ENCODE measurements at places on chromosomes 7 and 10.
A peak's percentile ranks its signal among the peaks of the same experiment; 100 is the strongest.

DNA sequence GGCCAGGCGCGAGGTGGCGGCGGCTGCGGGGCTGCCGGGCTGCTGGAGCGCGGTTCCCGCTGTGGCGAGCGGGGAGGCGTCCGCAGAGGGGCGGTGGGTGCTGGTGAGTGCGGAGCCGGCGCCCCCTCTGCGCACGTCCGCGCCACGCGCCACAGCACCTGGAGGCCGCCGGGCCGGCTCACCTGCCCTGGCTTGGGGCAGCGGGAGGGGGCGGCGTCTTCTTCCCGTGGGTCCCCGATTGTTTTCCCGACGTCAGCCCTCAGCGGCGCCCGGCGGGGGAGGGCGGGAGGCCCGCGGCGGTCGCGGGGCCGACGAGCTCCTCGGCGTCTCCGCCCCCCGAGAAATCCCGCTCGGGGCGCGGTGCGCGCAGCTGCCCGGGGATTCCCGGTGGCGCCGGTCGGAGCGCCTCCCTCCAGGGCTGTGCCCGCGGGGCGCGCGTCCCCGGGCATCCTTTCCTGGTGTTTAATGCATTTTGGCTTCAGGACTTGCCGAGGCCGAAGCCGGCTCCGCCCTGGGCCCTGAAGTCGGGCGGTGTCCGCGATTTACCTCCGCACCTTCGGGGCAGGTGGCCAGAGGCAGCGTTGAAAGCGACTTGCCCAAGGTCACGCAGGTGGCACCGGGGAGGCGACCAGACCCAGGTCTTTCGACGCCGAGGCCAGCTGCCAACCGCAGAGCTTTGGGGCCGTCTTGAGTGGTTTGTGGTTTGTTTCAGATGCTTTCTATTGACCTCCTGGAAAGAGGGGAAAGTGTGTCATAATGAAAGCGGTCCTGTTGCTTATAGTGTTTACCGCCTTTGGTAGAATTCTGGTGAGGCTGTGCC lies 561 bp downstream of the PLEKHA1 start:
- DNase-seq: peak; percentile 79

DNA sequence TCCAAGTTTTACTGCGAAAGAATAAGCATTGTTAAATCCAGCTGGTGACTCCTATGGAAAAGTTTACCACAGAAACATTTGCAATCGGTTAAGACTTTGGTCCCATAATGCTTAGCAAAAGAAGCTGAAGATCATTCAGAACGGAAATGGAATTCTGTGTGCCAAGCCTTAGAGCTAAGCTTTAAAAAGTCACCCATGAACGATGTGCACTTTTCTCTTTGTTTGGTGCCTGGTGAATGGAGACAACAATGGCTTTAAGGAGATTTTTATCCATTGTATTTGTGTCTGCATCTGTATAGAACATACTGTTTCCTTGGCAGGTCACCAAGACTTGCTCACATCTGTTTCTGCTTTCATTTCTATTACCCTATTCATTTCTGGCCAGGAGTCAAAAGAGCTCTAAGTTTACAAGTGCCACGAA lies 26.3 kb upstream of the COL1A2 start:
- no peak for DNase-seq

GRCh38 chr10:61702584-61702983 lies 39.9 kb downstream of the CABCOCO1 start:
- no peak for DNase-seq

DNA sequence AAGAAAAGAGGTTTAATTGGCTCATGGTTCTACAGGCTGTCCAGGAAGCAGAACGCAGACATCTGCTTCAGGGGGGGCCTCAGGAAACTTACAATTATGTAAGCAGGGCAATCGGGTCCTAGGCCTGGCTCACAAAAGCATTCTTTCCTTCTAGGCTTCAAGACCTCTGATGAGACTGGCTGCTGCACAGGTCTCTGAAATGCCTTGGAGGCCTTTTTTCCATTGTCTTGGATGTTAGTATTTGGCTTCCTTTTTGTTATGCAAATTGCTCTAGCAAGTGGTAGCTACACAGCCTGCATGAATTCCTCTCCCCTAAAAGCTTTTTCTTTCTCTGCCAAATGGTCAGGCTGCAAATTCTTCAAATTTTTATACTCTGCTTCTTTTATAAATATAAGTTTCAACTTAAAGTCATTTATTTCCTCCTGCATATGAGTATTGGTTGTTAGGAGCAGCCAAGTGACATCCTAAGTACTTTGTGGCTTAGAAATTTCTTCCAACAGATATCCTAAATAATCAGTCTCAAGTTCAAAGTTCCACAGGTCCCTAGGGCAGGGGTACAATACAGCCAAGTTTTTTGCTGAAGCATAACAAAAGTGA lies 83.1 kb upstream of the SEMA3A start:
- no peak for DNase-seq

DNA sequence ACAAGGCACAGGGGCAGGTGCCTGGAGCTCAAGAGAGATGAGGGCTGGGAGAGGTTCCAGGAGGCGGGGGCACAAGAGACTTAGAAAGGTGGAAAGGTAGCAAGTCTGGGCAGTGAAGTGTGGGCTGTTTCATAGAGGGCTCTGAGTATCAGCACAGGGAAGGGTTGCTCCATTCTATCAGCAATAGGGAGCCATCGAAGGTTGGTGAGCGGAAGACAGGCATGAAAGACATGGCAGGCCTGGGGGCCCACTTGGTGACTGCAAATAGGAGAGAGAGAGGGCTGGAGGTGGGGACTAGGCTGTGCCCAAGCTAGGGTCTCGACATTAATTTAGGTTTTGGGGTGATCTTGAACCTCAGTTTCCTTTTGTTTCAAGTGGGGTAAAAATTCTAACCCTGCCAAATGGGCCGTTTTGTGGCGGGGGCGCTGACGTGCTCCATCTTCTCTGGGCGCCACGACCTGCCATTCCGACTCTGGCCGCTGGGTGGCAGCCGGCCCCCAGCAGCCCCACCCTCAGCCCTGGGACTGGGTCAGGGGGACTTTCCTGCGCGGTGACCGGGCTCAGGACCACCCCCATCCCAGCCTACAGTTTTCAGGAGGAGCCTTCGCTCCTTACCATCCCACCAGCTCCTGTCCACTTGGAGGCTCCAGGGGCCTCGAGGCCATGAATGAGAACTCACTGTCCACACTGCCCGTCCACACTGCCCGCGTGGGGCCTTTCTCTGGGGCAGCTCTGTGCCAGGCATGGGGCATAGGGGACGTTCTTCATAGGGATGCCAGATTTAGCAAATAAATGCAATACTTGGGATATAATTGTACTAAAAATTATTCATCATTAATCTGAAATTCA lies 37.2 kb upstream of the PCBD1 start:
- DNase-seq: peak; percentile 48

- no peak for DNase-seq
These were observed 280.1 kb upstream of the MBL2 start for GRCh38 chr10:53052521-53053164.

DNA sequence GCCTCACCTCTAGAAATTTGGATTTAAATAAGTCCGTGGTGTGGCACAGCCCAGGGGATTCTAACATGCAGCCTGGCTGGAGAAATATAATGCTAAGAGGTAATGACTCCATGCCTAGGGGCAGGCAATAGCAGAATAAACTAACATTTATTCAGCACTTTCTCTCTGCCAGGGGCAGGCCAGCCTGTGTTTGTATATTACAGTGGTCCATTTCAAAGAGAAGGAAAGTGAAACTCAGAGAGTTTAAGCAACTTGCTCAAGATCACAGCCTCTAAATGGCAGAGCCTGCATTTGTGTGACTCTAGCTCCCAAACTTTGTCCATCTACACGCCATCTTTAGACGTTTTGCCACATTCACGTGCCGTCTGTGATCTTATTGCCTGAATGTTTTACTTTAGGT lies 6.7 kb upstream of the LRRC18 start:
- DNase-seq: no peak

DNA sequence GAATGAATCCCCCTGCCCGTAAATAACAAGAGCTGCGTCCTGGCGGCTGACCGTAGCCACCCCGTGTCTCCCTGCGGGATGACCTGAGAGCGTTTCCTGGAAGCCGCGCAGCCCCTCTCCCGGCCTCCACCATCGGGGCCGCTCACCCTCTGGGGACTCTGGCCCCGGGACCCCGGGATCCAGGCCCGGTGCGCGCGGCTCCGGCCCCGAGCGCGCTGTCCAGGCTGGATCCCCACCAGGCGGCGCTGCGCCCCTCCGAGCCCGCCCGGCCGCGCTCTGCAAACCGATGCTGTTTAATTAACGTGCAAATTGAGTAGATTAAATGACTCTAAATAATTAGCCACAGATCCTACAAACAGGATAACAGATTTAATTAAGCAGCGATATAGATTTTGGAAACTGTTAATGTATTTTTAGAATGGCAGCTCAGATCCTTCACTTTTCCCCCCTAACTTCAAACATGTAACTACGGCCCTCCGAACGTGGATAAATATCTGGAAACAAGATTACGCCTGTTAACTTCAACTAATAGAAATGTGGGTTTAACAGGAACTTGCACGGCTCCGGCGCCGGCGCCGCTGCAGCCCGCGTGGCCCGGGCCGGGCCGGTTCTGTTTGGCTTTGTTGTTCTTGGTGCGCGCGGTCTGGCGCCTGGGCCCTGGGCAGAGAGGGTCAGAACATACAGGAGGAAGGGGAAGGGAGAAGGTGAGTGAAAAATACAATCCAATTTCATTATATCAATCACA lies 7.1 kb upstream of the UNCX start:
- DNase-seq: peak; percentile 32

DNA sequence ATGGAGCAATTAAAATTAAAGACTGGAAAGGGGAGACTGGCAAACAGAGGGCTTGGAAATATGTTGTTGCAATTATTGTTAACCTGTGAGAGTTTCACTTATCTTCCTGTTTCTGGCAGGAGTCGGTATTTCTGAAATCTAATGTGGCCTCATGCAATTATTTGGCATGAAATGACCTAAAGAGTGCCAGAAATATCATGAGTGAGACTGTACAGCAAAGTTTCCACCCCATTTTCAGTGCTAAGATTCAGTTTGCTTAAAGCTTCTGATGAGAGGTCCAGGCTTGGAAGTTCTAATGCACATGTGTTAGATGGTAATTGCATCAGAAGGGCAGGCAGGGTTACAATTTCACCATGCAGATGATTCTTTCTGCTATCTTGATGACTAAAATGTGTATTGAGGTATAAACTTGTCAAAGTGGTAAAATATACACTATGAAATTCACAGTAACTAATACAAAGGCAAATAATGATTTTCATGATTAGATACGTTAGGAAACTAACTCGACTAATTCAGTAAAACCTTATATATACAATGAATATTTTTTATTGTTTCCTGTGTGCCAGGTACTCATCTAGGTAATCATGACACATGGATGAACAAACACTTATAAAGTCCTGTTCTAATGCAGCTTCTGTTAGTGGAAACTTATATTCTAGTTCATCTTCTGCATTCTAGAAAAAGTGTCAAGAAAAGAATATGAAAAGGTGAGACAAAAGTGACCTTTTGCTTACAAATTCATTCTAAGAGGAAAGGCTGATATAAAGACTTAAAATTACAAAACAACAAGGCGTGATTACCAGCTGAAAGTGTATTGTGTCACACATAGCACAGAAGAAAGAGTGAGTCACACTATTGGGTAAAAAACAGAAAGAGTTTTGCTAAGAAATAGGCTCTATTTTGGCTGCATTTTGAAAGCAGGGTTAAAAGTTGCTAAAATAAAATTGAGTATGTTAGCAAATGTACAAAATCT lies 533.4 kb upstream of the SEMA3D start:
- DNase-seq: no peak

- no peak for DNase-seq
These were observed 9.2 kb upstream of the FGFR2 start for GRCh38 chr10:121607310-121608055.

DNA sequence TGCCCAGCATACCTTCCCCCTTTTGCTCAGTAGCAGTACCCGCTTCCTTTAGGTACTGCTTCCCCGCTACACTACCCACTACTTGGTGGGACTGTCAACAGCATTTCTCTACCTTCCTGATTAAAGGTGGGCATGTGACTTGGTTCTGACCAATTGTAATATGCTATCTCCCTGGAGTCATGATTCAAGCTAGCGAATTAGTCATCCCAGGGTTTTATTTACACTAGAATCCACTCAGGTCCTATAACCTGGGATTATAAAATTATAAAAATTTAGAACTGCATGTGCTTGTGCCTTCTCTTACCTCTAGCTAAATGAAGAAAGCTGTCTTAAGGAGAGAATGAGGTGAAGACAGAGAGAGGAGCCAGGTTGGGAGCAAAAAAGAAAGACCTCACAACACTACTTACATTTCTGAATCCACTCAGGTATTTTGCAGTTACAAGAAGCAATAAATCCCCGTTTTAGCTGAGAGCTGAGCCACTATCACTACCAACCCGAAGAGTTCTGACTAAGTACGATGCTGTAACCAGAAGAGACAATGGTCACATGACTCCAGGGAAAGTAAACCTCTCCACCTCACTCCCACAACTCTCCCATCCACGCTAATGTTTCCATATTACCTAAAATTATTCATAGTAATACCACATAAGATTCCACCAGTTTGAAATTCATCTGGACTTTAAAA lies 9.7 kb downstream of the GBX1 start:
- no peak for DNase-seq

DNA sequence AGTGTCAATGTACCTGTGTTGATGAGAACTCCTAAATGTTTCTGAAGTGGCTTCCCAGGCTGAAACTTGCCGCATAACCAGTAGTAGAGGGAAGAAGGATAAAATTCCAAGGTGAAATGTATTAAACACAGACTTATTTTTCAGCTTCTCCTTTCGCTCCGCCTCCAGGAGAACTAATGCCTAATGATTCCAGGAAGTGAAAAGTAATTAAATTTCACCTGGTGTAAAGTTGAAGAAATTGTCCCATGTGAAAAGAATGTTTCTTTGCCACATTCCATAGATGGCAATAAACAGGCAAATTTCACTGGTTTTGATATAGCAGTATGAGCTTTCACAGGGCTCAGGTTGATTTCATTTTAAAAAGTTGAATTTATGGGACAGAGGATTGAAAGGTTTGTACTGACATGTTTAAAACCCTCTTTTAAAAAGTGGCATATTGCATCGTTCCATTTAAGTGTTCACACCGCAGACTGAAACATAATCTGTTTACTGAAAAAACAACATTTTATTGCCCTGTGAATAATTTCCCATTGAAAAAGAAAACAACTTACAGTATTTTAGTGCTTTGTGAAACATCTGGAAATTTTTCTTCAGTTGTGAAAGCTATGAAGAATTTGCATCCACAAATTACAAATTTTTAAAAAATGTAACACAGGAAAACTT lies 453.4 kb upstream of the NFE2L3 start:
- no peak for DNase-seq

GRCh38 chr7:37377231-37377630 lies 71.4 kb downstream of the ELMO1 start:
- DNase-seq: no peak

- DNase-seq: no peak
These were observed 41.6 kb upstream of the FAM20C start for GRCh38 chr7:150811-151221.

GRCh38 chr7:156545979-156546378 lies 94.6 kb upstream of the RNF32 start:
- DNase-seq: no peak

- DNase-seq: no peak
These were observed 16.3 kb upstream of the MYL7 start for GRCh38 chr7:44157116-44158080.

GRCh38 chr7:36287371-36288241 lies 102.1 kb upstream of the ANLN start:
- no peak for DNase-seq

GRCh38 chr10:83760142-83760541 lies 379.2 kb upstream of the GHITM start:
- DNase-seq: no peak

Measured in CD4-positive, alpha-beta T cell (primary cell).